ENCODE measurements at places on chromosomes 3 and 15.

GRCh38 chr15:64348455-64348854, 7.5 kb downstream of the CSNK1G1 start:
- DNase-seq: no peak

GRCh38 chr3:158640646-158641045, 3.7 kb upstream of the GFM1 start:
- DNase-seq: no peak

- DNase-seq: no peak
Measured at GRCh38 chr15:68192117-68192516, 13.0 kb downstream of the CALML4 start.

DNA sequence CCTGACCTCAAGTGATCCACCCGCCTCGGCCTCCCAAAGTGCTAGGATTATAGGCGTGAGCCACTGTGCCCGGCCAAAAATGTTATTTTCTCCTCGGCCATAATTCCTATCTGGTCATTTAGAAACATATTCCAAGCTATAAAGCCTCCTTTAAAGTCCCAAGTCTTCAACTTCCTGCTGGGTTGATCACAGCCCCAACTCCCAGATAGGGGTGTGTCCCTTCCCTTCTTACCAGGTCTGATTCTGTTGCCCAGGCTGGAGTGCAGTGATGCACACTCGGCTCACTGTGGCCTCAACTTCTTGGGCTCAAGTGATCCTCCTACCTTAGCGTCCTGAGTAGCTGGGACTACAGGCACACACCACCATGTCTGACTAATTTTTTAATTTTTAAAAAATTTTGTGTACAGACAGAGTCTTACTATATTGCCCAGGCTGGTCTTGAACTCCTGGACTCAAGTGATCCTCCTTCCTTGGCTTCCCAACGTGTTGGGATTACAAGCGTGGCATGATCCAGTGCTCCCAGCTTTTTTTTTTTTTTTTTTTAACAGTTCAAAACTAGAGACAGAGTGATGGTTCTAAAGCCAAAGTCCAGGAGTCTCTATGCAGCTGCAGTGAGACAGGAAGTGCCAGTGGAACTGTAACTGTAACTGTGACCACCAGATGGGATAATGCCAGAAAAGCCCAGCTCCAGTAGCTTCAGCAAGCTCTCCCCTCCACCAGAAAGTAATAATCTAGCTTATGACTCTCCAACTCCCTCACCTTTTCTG, 8.2 kb upstream of the PRKAR2A start:
- no peak for DNase-seq

DNA sequence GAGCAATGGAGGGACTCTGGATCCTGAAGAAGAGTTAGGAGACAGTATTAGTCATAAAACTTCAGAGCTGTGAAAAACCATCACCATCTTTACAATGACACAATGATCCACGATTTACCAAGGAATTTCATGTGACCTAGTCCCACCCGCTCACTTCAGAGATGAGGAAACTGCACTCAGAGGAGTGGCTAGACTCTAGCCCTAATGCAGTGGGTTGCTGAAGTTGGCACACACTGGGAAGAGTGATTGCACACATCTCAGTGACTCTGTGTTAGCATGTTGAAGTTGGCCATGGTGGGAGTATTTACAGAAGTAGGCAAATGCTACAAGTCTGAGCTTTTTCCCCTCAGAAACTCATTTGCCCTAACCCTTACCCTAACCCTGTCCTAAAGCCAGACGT, 35.2 kb upstream of the SPATA12 start:
- no peak for DNase-seq

DNA sequence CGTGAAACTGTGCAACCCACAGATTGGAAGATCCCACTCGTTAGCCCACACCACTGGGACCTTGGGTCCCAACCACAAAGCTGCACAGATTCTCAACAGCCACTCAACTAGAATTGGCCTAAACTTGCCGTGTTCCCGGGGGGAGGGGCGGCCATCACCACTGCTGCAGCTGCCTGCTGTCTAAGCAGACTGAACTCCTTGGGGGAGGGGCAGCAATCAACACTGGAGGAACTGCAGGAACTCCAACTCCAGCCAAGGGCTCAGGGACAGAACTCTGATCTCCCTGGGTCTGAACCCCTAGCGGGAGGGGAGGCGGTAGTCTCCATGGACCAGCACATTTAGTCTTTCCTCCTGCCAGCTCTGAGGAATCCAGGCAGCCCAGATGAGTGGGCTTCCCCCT, 205.9 kb downstream of the RSL24D1 start:
- DNase-seq: no peak

DNA sequence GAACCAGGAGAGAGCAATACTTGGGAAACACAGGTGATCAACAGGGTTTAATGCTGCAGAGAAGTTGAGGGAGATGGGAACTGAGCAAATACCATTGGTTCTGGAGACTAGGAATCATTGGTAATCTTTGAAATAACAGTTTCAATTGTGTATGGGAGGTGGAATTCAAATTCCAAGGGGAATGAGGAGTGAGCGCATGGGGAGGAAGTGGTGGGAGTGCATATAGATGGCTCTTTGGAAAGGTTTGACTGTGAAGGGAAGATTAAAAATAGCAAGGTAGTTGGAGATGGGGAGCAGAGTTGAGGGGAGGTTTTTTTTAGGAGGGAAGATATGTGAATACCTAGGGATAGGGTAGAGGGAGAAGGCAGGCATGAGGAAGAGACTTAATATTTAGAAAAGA, 51.1 kb upstream of the ROPN1 start:
- DNase-seq: no peak

DNA sequence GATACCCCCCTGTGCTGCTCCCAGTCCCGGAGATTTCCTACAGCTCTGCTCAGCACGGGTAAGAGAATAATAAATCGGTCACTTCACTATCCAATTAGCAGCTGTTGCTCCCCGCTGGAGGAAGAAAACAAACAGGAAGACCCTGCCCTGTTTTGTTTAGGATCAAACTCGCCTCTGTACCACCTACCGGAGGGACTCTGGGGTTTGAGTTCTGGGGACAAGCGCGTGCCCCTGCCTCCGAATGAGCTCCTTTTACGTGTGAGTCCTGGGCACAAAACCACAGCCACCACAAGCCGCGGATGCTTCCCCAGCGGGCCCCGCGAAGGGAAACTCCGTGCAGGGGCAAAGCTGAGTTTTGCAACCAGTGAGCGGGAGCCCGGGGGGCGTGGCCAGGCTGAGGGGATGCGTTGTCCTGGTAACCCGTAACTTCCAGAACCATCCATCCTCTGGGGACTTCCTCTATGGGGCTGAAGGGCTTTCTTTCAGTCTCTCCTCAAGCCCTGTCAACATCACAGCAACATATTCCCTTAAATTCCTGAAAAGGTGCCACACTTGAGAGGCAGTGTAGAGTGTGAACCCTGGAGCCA, 315.7 kb upstream of the PROK2 start:
- no peak for DNase-seq

- no peak for DNase-seq
Measured at GRCh38 chr15:95371664-95372063, 958.8 kb upstream of the NR2F2 start.

GRCh38 chr15:69719527-69720240, 267.1 kb downstream of the RPLP1 start:
- no peak for DNase-seq

GRCh38 chr3:69821133-69821532, 81.9 kb downstream of the MITF start:
- DNase-seq: no peak

DNA sequence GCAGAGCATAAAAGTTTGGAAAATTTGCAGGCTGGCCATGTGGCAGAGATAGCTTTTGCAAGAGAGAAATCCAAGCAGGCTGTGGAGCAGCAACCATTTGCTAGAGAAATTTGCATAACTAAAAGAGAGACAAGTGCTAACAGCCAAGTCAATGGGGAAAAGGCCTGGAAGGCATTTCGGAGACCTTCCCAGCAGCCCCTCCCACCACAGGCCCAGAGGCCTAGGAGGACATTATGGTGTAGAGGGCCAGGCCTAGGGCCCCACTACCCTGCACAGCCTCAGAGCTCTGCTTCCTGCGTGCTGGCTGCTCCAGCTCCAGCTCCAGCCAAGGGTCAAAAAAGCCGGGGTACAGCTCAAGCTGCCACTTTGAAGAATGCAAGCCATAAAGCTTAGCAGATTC, 82.7 kb downstream of the MYO5A start:
- no peak for DNase-seq

GRCh38 chr15:78175330-78175729, 26.2 kb downstream of the IDH3A start:
- no peak for DNase-seq

DNA sequence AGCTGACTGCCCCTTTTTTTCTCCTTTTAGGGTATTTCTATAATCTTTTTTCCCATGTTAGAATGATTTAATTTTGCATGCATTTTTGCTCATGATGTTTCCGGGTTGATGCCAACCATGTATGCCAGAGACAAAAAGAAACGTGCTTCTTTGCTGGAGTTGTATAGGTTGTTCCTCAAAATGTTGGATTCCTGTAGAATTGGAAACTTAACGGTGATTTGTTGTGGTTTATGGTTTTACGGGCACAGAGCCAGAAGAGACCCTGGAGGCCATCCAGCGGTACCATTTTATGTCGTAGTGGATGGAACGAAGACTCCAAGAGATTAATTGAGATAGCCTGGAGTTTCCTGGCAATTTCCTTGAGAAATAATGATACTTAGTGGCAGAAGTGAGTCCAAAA, 481.5 kb upstream of the RGMA start:
- DNase-seq: no peak
